ENCODE measurements at places on chromosomes 16 and 17.

GRCh38 chr16:180101-180675 is at the start of gene HBQ1:
TSS of gene HBQ1 (plus strand) at chr16:180459. CDS start at chr16:180487, 28 bp downstream.
- DNase-seq = peak; percentile 57

- DNase-seq = peak; percentile 51
Measured at GRCh38 chr17:81869221-81870130, 1.7 kb downstream of the ARHGDIA start.

DNA sequence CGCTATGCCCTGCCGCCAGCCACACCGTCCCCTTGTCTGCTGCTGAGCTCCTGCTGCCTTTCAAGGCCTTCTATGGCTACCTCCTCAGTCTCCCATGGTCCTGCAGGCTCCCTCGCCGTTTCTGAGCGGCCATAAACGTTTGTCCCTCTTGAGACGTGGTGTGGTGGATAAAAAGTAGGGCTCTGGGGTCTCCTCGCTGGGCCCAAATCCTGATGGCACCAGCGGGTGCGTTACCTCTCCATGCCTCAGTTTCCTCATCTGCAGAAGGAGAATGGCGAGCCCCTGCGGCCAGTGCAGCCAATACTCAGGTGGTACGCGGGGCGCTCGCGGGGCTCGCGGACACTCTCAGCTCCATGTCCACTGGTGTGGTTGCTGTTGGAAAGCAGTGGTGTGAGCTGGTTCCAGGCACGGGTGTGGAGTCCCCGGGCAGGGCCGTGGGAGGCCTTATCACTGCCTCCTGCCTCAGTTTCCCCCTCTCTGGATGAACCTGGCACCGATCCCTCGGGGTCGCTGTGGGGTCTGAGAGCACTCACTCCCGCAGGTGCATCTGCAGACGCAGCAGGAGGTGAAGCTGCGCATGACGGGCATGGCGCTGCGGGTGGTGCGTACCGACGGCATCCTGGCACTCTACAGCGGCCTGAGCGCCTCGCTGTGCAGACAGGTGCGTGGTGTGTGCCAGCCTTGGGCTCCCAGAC is 2.5 kb downstream of the SLC25A10 start:
- no peak for DNase-seq

DNA sequence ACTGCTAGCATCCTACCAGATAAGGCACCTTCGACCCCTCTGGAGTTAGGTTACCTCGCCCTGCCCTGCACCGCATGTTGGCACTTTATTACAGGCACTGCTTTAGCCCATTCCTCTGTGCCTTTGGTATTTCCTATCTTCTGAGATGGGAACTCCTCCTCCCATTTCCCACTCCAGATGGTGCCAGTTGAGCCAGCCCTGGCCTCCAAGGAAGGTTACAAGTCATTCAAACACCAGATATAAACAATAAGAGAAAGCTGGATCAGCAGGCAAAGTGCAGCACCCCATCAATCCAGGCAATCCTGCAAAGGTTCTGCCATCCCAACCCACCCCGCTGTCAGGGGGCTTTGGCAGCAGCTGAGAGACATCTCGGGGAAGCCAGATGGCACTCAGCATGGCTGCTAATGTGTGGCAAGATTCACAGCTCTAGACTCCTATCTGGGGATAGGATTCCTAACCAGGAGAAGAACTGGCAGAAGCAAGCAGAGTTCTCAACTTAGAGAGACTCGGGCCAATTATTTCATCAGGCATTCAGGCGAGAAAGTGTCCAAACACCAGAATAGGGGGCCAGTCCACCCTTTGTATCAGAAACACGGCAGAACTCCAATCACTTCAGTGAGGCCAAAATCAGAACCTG is 113.0 kb downstream of the COPRS start:
- no peak for DNase-seq

GRCh38 chr16:66521951-66522771 is 27.8 kb downstream of the TK2 start:
- DNase-seq = peak; percentile 75

DNA sequence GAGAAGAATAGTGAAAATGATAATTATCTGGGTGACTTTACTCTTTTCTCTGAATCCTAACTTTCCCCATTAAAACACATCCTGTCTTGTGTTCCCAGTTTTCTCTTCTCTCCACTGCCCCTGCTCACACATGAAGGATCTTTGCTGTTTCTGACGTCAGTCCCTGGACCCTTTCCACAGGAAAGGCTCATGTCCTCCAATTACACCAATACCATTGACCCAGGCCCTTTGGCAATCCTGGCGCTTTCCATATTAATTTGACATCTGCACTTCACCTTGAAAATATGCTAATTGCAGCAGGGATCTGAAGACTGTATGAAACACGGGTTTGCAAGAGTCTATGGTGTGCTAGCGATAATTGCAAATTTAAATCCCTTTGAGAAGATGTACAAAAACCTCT is 170.2 kb upstream of the GOT2 start:
- no peak for DNase-seq
